ENCODE measurements at places on chromosomes 7 and 10.

- peak; percentile 89 for DNase-seq
These were observed 18.8 kb upstream of the SMNDC1 start for GRCh38 chr10:110323503-110323902.

GRCh38 chr7:116395141-116395791, 104.3 kb upstream of the CAV2 start:
- DNase-seq = peak; percentile 88

DNA sequence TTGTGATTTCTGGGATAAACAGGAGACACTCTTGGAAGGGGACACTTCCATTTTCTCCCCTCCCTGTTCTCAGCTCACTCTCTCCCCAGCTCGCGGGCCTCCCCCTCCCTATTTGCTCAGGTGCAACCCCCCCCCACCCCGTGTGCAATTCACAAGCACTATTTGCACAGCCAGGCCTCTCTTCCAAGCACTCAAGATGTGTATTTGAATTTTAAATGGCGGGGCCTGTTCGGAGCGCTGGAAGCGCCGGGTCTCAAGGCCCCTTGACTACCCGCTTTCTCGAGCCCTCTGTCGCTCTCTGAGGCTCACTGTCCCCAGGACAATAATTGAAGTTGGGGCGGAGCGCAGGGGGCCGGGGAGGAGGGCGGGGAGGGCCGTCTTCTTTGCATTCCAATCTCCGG, 7.8 kb downstream of the SHH start:
- no peak for DNase-seq

GRCh38 chr10:126892226-126893175, 12.7 kb upstream of the DOCK1 start:
- DNase-seq = no peak

- no peak for DNase-seq
These were observed 289.0 kb downstream of the TNS3 start for GRCh38 chr7:47292832-47293309.

DNA sequence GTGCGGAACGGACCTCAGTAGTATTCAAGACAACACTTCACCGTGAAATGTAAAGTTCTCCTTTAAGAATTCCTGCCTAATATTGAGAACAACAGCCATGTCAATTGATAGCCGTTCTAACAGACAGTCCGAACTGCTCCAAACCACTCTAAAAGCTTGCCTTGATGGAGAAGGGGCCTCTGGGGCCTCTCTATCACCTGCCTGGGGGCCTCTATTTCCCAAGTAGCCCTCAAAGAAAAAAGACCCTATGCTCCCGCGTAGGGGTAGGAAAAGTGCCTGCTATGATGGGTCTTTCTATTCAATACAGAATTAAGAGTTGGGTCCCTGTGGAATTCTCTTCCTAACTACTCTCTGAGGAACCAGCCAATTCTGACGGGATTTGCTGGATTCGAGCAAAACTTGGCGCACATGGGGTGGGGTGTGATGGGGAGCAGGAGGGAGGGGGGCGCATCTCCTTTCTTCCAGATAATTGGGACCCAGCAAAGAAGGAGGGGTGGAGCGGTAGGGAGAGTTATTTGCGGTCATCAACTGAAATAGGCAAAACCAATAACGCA, 8.3 kb upstream of the DLX6 start:
- no peak for DNase-seq

Measured in AG20443 (cell line).